ENCODE measurements at places on chromosomes 13 and 19.

GRCh38 chr19:7426986-7427385 lies 61.8 kb downstream of the PEX11G start:
- DNase-seq = no peak

GRCh38 chr19:46147166-46147740 lies 785 bp upstream of the IGFL2 start:
- no peak for DNase-seq

- peak; percentile 3 for DNase-seq
Observed at GRCh38 chr13:67549331-67549730, 319.2 kb upstream of the PCDH9 start.

DNA sequence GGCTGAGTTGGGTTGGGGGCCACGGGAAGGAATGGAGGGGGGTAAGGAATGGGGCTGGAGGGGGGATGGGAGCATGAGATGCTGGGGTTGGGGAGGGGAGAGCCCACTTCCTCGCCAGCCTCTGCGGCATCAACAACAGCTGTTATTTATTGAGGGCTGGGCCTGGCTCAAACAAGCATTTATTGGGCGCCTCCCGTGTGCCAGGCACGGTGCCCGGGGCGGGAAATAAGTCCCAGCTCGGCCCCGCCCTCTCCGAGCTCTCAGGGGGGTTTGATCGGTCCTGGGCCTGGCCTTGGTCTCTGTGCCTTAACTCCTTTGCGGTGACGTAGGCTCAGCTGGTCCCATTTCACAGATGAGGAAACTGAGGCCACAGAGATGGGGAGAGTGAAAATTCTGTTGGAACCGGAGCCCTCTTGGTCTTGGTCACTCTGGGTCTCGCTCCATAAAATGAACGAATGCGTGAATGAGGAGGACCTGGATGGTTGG lies 919 bp upstream of the ADAMTS10 start:
- no peak for DNase-seq

GRCh38 chr13:43143591-43143990 lies 120.2 kb downstream of the DNAJC15 start:
- no peak for DNase-seq

DNA sequence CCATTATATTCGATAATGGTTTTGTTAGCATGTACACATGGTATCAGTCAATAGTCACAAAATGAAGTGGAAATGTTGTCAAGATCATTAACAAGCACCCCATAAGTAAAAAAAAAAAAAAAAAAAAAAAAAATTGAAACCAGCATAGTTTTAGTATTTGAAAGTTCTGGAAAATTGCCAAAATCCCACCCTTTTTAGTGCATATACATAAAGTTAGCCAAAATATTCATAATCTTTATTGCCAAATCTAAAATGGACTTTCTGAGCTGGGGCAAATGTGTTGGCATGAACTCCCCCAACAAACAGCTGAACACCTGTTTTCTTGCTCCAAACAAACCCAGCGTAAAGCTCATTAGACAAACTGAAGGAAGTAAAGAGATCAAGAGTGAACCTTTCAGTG lies 73.9 kb downstream of the MZT1 start:
- DNase-seq = no peak

- no peak for DNase-seq
Observed at GRCh38 chr19:13505164-13505695, 1.0 kb downstream of the CACNA1A start.

- DNase-seq = no peak
Observed at GRCh38 chr13:50171590-50172282, 156.5 kb downstream of the KCNRG start.

DNA sequence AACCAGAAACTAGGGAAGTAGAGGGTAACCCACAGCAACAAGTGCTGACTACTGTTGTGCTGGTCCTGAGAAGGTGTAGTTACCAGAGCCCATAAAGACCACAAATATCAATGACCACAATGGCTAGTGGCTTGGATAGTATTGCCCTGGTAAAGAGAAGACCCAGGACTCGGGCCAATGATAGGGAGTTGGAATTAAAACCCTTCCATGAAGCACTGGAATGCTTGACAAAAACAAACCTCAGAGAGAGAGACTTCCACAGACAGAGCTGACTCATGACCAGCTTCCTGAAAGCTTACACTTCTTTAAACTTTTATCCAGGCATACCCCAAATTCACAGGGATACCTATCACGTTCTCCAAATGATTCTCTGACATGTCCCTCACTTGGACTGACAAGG lies 60.5 kb downstream of the WDR87 start:
- no peak for DNase-seq

DNA sequence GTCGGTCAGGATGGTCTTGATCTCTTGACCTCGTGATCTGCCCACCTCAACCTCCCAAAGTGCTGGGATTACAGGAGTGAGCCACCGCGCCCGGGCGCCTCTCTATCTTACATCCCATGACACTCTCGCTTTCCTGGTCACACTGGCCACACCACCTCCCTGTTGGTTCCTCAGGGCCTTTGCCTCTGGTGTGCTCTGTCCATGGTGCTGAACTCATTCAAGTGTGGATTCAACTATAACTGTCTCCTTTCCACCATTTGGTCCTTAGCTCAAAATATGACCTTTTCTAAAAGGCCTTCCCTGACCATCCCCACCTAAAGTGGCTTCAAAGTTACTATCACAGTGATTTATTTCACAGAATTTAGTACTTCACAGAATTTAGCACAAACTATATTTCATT lies 3.7 kb upstream of the SMIM17 start:
- no peak for DNase-seq

- DNase-seq = no peak
Observed at GRCh38 chr13:63554157-63554556, 2138.5 kb upstream of the PCDH20 start.

DNA sequence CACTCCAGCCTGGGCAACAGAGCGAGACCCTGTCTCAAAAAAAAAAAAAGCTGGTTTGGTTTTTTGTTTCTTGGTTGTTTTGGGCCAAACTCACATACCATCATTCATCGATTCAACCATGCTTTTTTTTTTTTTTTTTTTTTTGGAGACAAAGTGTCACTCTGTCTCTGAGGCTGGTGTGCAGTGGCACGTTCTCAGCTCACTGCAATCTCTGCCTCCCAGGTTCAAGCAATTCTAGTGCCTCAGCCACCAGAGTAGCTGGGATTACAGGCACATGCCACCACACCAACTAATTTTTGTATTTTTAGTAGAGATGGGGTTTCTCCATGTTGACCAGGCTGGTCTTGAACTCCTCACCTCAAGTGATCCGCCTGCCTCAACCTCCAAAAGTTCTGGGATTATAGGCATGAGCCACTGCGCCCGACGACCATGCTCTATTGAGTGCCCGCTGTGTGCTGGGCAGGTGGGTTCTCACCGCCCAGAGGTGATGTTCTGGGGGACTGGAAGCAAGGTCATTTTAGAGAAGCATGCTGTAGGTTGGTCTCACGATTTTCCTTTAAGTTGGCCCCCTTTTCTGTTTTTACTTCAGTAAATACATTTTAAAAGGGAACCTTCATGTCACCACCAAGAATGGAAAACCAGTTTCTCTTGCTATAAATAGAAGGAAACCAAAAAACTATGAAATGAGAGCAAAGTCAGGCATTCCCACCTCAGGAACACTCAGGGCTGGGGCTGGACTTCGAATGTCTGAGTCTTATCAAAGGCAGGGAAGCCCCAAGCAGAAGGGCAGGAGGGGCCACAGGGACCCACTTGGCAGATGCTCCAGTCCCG lies 8.3 kb upstream of the JUND start:
- DNase-seq = no peak

DNA sequence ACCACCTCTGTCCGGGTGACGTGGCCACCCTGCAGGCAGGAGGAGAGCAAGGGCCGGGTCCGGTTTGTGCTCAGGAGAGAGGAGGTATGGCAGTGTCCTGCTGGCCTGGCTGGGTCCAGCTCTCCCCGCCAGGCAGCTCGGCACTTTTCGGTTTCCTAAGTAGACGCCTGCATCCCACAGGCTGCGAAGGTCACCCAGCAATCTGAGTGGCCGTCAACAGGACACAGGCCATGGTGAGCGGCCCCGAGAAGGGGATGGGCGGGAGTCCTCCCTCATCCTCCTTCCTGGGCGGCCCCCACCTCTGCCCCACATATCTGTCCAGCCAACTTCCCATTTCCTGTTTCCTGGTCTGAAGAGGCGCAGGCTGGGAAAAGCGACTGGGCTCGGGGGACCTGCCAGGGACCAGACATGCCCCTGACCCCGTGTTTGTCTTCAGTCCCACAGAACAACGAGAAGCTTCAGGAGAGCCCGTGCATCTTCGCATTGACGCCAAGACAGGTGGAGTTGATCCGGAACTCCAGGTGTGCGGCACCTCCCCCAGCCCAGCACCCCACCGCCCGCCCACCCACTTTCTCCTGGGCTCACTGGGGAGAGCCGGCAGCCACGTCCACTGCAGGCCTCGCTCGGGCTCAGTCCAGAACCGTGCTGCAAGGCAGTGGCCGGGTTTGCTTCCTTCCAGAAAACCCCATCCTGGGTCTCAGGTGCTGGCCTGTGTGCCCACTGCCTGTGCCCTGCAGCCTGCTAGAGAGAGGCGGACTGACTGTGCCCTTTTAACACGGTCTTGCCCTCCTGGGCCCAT lies 16.3 kb downstream of the PIAS4 start:
- no peak for DNase-seq

DNA sequence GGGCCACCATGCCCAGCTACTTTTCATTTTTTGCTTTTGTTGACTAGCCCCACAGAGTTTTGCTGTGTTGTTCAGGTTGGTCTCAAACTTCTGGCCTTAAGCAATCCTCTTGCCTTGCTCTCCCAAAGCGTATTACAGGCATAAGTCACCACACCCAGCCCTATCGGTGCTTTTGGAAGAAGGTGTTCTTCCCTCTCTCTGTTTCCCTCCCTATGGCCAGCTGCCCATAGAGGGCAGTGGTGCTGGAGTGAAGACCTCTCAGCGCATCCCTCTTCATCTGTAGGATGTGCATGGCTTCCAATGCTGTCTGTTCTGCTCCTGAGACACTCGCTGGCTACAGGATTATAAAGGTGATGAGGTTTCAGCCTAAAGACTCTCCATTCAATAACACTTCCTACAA lies 1.3 kb upstream of the CD22 start:
- no peak for DNase-seq

- DNase-seq = no peak
Observed at GRCh38 chr13:24528816-24529398, 16.3 kb upstream of the PARP4 start.
